ENCODE measurements at places on chromosomes 16 and 17.

DNA sequence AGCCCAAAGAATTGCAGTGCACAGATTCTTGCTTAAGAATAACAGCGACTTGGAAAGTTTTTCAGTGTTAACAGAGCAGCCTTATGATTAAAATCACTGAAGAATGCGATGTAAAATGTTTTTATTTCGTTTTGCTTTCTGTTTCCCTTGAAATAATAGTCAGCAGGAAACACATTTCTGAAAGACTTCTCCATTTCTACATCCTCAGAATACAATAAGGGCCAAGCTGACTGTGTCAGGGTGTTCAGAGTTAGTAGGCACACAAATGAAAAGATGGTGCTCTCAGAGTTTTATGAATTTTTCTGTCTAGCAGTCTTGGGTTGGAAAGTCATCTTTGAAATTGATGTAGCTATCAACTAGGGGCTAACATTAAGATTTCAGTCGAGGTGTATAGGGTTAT lies 582.9 kb upstream of the RBFOX1 start:
- DNase-seq = no peak

- DNase-seq = no peak
Observed at GRCh38 chr16:4324492-4325252, 8.8 kb downstream of the GLIS2 start.

GRCh38 chr17:37060928-37061327 lies 112.2 kb downstream of the AATF start:
- no peak for DNase-seq

- DNase-seq = no peak
Observed at GRCh38 chr16:2001456-2002355, 7.9 kb downstream of the ZNF598 start.

- peak; percentile 87 for DNase-seq
Observed at GRCh38 chr17:73976676-73977521, 226.6 kb upstream of the RPL38 start.

DNA sequence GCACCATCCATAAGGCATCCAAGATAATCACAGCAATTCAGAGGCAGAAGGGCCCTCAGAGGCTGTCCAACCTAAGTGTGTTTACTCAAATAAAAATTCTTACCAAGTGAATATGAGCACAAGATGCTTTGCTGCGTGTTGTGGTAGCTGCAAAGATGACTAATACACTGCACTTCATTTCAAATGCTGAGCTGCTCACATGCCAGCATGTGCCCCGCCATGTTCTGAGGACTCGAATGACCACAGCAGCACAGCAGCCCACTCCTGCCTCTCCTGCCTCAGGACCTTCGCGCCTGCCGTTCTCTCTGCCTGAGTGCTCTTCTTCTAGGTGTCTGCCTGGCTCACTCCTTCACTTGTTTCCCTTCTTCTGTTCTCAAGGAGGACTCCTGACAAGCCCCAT lies 19.0 kb downstream of the PIK3R5 start:
- no peak for DNase-seq

DNA sequence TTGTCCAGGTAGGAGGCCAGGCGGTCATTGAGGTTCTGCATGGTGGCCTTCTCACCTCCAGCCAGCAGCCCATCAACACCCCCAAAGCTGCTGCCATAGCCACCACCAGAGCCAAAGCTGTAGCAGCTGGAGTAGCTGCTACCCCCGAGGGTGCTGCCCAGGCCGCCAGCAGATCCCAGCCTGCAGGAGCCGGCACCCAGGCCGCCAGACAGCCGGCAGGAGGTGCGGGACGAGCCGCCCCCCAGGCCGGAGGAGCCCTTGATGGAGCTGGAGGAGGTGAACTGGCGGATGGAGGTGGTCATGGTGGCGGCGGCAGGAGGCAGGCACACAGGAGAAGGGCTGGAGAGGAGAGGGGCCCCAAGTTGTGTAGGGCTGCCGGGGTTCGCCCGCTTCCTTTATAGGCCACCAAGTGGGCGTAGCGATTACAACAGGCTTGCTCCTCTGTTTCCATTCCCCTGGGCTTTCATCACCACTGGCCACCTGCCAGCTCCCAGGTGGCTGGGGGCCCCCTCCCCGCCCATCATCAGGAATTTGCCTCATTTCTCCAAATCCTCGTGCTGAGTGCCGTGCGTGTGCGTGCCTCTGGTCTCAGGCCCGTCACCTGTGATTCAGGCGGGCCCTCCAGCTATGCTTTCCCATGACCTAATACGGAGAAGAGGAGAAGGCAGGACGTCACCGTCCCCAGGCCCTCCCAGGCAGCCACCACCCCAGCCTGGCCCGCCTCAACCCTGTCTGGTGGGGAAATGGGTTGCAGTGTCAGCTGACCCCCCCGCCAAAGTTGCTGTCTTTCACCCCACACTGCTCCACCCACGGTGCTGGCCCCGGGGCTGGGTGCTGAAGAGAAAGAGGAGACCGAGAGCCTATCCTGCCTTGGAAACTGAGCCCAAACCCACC lies at the start of gene KRT17:
TSS of gene KRT17 (minus strand) at position 368 of the 894 bp plus-strand sequence. CDS start at position 302, 66 bp downstream.
- DNase-seq = no peak

- DNase-seq = no peak
Observed at GRCh38 chr16:11080327-11080967, 136.1 kb downstream of the CLEC16A start.

DNA sequence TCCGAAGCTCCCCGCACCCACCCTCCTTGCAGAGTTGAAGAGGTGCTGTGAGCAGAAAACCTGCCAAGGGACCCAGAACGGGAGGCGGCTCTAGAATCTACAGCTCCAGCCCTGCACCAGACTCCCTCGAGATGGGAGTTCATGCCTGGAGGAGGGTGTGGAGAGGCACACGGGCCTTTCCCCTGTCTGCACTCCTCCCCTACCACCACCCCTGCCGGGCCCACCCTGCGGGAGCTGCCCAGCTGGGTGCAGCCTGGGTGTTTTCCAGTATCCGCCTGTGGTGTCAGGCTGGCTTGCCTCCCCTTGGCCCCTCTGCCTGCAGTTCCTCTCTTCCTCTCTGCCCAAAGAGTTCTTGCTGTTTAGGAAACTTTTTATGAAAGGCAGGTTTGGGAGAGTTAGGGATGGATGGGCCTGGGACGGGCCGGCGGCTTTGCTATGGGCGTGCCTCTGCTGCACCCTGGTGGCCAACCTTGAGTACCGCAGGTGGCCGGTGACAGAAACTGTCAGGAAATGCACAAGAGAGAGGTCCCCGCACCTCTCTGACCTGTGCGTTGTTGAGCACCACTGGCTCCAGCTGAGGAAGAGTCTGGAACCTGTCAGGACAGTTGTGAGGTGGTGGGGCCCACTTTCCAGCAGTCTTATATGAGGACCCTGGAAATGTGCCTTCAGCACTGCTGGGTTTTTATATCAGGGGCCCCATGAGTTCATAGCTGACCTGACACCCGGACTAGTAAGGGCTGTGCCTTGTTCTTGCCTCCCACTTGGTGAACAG lies 354.1 kb downstream of the SEC14L1 start:
- peak; percentile 2 for DNase-seq

GRCh38 chr17:78345791-78346494 lies 13.9 kb downstream of the SOCS3 start:
- no peak for DNase-seq

DNA sequence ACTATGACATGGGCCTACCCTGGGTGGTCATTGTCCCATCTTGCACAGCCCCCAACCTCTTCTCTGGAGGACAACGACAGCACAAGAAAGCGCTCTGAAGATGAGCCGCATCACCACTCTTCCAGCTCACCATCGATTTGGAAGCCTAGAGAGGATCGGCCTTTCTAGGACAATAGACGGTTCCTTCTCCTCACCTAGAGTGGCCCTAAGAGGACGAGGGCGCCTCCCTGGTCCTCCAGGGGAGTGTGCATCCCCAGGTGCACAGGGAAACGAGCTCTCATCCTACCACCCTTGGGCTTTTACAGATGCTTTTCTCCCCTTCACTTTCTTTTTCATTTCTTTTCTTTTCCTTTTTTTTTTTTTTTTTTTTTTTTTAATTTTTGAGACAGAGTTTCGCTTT lies 20.3 kb upstream of the SLC52A1 start:
- DNase-seq = no peak

- no peak for DNase-seq
Observed at GRCh38 chr16:2178321-2179106, 17.9 kb downstream of the CASKIN1 start.

GRCh38 chr17:7081341-7082062 lies 1.5 kb upstream of the CLEC10A start:
- DNase-seq = no peak

DNA sequence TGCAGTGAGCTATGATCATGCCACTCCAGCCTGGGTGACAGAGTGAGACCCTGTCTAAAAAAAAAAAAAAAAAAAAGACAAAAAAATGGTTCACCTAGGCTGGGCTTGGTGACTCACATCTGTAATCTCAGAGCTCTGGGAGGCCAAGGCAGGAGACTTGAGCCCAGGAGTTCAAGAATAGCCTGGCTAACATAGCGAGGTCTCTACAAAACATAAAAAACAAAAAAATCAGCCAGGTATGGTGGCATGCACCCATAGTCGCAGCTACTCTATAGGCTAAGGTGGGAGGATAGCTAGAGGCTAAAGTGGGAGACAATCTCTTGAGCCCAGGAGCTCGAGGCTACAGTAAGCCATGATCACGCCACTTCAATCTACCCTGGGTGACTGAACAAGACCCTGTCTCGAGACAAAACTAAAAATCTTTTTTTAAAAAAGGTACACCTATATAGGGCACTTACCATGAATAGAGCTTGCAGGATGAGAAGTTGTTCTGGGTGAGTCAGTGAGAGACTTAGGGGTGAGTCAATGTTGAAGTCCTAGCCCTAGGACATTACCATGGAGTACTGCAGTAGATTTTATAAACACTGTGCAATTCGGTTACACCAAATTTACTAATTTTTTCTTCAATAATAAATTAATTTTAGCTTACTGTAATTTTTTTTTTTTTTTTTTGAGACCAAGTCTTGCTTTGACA lies 19.0 kb downstream of the USP32 start:
- no peak for DNase-seq

DNA sequence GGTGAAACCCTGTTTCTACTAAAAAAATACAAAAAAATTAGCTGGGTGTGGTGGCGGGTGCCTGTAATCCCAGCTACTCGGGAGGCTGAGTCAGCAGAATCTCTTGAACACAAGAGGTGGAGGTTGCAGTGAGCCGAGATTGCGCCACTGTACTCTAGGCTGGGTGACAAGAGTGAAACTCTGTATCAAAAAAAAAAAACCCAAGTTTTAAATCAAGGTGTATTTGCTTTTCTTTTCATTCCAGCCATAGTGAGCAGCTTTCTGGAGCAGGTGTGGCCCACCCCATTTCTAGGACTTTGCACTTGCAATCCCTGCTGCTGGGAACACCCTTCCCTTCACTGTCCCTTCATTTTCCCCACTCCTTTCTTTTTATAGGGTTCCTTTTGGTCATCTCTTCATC lies 28.8 kb downstream of the TMEM238L start:
- no peak for DNase-seq

DNA sequence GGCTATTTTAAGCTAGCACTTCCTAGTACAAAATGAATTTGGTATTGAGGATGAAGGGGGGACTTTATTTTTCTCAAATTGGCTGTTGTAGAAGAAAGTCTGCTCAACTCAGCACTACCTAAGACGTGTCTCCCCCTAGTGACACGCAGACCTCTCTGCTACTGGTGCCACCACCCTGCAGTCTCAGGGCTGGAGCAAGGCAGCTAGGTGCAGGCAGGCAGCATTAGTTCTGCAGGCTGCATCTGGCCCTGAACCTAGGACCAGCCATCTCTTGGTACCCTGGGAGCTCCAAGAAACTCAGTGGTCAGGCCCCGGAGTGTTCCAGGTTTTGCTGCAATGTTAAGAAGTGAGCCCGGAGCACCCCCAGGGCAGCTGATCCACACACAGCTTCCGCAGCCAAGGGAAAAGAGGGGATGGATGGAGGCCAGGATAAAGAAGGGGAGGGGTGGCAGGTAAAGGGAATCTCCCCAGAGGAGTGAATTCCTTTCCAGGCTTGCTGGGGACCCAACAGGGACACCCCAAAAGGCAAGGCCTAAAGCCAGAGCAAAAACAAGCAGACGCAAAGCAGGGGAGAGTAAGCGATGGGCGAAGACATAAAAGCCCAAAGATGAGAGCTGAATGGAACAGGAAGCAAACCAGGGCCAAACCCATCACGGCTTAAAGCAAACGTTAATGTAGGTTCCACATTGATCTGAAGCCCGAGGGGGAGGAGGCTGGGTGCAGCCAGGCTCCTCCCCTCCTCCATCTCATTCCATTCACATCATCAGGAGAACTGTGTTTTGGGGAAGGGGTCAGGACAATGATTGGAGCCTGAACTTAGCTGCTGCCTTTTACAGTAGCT lies 200.5 kb downstream of the ZFHX3 start:
- no peak for DNase-seq
